ENCODE measurements at places on chromosomes 2 and 18. TPM values are rescaled to one million over a fixed set of nuclear protein-coding genes. Genes with fewer than 3 reads are reported as not detected.

Gene DUSP19
- total RNA-seq = 0.38 TPM

Gene LBX2
- 0.77 TPM for total RNA-seq

Gene CLEC4F
- not detected for total RNA-seq

Gene DLX1
- total RNA-seq = not detected

Gene C2orf81
- 0.26 TPM for total RNA-seq

Gene NETO1
- total RNA-seq = not detected

Gene SERPINB3
- 22.4 TPM for total RNA-seq

Gene FOXI3
- not detected for total RNA-seq

Gene NYAP2
- not detected for total RNA-seq

Gene PPP4R1
- total RNA-seq = 199 TPM

Gene SLC25A12
- 7.2 TPM for total RNA-seq

Gene PPP1R1C
- 2.1 TPM for total RNA-seq

Gene RETREG2
- 110 TPM for total RNA-seq

Gene ZNF396
- 0.79 TPM for total RNA-seq

Gene B3GNT7
- 0.26 TPM for total RNA-seq

Gene PTPRN
- total RNA-seq = 0.13 TPM

Gene PSTPIP2
- total RNA-seq = 6.0 TPM

Gene DNAJC5G
- total RNA-seq = not detected

Gene CKAP2L
- total RNA-seq = 0.26 TPM

Gene EVA1A
- total RNA-seq = 4.6 TPM

Gene CD28
- not detected for total RNA-seq

Gene TCF7L1
- total RNA-seq = 1.9 TPM

Gene ADGRF3
- not detected for total RNA-seq
